GM18507 (cell line): ENCODE measurements at places on chromosomes 5 and 9.

DNA sequence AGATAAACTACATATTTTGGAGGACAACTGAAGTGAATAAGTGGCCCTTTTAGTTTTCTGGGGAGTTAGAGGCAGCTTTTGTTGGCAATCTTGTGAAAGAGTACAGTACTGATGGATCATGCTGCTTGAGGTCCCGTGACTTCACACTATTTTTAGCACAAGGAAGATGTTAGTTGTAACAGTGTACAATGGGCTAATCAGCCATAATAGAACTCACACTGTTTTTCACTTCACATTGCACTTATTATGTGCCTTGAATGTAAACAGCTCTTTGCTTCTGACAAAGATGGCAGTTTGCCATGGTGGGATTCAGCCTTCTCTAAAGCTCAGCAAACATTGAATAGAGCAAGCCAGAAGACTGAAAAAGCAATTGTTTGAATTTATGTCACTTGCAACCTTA is 176.7 kb upstream of the ZNF608 start:
- DNase-seq: no peak

GRCh38 chr5:176296-176823 is 14.9 kb upstream of the LRRC14B start:
- no peak for DNase-seq

GRCh38 chr9:79300068-79300467 is 271.7 kb upstream of the TLE4 start:
- no peak for DNase-seq

DNA sequence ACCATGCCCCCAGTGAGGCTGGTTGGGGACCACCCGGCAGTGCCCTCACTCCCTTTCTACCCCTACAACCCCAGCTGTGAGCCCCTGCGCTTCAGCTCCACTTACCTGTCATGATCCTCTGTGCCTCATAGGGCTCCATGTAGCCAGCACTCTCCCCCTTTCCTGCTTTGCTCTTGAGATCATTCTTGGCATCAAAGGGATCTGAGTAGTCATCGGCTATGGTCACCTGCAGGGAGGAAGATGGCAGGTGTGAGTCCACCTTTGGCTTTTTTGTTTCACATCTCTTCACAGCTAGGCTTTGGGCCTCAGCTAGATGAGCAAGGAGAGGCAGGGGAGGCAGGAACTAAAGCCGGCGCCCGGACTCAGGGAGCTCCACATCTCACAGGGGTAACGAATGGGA is 53.1 kb downstream of the SHB start:
- DNase-seq: no peak

- DNase-seq: no peak
Observed at GRCh38 chr5:129438322-129438721, 21.8 kb upstream of the ADAMTS19 start.

DNA sequence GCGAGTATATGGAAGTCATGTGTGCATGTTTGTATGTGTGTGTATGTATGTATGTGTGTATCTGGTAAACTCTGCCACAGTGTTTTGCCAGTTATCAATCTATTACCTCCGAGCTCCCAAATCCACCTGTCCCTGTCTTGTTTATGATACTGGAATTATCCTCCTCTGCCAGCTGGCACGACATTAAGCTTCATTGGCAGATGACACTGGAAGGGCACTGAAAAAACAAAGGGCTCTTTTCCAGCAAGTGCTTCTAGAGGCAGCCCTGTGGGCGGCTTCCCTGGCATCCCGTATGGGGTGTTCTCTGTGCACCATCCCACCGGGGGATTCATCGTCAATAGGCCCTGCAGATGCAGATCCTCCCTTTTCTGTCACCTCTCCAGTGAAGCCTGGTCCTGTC is 221.5 kb downstream of the MSX2 start:
- no peak for DNase-seq

DNA sequence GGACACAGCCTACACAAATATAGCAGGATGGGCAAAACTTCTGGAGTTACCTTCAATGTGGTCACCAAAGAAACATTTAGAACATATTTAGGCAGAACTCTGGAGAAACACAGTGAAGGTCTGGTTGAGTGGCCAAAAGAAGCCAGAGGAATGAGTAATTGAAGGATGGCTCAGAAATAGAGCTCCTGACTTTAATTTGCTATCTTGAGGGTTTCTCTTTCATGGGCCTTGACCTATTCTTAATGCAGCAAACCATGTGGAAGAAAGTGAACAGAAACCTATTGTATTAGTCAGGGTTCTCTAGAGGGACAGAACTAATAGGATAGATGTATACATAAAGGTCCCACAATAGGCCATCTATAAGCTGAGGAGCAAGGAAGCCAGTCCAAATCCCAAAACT is 650.5 kb downstream of the ACTL7B start:
- DNase-seq: no peak

GRCh38 chr9:109536859-109537258 is 38.8 kb upstream of the PTPN3 start:
- DNase-seq: no peak

GRCh38 chr9:96299823-96300222 is 2.2 kb downstream of the HSD17B3 start:
- no peak for DNase-seq

- DNase-seq: no peak
Observed at GRCh38 chr9:114017741-114018715, 60.1 kb downstream of the AMBP start.

GRCh38 chr9:87594194-87594593 is 96.5 kb downstream of the DAPK1 start:
- no peak for DNase-seq

GRCh38 chr9:21967169-21967568 is 27.0 kb downstream of the CDKN2A start:
- DNase-seq: no peak

- DNase-seq: no peak
Observed at GRCh38 chr9:135716045-135716444, 14.1 kb downstream of the KCNT1 start.

DNA sequence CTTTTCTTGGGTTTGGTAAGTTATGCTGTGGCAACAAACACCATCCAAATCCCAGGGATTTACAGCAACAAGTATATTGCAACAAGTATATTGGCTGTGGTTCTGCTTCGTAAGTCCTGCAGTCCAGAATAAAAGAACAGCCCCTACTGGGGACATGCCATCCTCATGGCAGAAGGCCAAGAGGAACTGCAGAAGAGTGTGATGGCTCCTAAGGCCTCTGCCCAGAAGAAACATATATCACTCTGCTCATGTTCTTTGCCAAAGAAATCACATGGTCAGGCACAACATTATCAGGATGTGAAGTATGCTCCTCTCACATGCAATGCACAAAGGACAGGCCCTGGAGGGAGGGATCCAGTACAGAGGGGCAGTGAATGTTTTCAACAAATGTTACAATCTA is 159.6 kb upstream of the TAS2R1 start:
- DNase-seq: no peak

GRCh38 chr5:74303578-74303977 is 336.9 kb downstream of the ENC1 start:
- no peak for DNase-seq

DNA sequence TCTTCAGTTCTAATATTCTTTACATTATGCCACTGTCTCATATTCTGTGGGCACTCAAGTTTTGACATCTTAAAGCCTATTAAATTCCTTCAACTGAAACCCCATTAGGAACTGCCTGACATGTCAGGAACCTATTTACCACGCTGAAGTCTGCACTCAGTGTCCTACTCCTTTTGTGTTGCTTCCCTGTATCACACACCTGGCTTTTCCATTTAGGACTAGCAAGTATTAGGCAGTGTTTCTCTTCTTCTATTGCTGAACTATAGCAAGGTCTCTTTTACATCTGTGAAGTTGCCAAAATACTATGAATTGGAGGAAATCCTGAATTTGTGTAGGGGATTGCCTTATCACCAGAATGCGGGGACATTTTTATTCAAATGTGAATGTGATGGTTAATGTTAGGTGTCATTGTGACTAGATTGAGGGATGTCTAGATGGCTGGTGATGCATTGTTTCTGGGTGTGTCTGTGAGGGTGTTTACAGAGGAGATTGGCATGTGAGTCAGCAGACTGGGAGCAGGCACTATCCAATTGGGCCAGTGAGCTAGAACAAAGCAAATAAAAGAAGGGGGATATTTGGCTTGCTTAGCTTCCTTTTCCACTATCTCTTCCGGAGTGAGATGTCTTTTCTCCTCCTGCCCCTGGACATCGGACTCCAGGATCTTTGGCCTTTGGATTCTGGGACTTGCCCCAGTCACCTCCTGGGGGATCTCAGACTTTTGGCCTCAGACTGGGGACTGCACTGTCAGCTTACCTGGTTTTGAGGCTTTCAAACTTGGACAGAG is 21.2 kb upstream of the VCAN start:
- no peak for DNase-seq

DNA sequence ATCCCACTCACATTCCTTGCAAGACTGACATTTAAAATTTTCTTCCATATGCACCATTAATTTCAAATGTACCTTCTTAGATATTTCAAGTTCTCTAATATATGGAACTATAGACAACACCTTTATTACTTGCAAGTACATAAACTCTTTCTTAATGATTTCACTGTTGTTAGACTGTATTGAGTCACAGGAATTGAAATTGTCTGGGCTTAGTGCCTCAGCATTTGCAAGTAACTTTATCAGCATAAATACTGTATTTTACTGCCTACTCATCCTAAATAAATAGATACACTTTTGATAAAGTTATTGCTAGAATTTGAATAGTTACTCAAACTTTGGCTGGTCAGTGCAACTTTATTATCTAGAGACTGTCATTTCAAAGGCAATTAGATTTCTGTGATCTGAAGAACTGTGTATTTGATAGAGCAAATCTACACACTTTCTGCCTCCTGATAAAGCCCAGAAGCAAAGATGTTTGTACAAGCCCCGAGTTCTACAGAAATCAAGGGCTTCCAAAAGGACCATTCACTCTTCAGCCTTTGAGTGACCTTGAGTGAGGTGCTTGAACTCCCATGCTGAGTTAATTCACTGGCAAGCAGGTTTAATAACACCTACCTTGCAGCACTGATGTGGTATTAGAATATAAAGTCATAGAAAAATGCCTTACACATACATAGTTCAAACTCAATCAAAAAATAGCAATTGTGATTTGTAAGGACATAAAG is 91.6 kb downstream of the COX7C start:
- no peak for DNase-seq

- DNase-seq: no peak
Observed at GRCh38 chr9:4862506-4863250, 69.9 kb downstream of the RCL1 start.

- DNase-seq: no peak
Observed at GRCh38 chr5:59586841-59587240, 306.7 kb downstream of the PDE4D start.

DNA sequence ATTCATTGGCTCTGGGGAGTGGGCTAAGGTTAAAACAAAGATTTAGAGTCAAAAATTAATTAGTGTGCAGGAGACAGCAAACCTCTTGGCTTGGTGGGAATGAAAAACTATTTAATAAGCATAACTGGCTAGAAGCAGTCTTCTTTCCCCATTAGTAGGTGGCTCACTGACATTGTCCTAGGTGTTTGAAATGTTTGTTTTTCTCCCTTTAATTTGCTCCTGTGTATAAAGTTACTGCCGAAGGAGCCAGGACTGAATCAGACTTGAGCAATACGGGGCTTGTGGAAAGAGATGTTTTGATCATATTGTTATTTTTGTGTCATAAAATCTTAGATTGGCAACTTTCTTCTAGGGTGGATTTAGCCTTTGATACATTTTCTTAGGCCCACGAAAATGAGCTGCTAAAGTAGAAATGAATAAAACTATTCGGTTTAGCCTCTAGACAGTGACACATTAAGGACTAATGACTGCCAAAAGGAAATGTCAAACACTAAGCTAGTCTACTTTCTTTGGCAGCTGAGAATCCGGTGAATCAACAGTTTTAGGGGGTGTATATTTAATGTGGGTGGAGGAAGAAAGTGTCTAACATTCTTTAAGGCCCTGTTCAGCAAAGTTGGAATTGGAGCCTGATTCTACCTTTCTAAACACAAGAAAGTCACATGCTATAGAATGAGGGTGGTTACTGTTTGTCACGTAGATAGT is 30.2 kb downstream of the LRRTM2 start:
- DNase-seq: no peak

DNA sequence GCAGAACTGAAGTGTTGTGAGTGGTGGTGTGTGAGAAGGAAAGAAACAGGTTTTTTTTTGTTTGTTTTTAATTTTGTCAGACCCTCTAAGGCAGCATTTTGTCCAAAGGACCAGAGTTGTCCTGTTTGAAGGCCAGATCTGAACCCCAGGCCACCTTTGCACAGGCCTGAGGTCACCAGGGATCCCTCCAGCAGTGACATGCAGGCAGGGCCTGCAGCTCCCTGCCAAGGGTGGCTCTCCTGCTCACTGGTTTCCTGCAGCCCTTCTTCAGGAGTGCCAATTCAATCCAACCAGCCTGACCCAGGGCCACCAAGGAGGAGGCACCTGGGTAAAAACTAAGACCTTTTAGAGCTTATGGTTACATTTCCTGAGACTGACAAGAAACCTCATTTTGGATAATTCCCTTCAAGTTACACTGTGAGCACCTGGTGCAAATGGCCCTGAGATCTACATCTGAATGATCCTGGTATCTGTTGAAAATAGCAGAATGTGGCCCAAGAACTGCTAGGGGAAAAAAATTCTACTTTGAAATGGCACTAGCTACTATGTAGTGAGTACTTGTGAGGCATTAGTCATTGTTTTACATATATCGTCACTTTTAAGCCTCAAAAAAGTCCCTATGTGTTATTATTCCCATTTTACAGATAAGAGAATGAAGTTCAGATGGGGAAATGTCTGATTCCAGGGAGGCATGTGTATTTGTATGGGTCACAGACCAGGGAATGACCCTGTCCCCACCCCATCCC is 33.5 kb upstream of the SMU1 start:
- DNase-seq: no peak

DNA sequence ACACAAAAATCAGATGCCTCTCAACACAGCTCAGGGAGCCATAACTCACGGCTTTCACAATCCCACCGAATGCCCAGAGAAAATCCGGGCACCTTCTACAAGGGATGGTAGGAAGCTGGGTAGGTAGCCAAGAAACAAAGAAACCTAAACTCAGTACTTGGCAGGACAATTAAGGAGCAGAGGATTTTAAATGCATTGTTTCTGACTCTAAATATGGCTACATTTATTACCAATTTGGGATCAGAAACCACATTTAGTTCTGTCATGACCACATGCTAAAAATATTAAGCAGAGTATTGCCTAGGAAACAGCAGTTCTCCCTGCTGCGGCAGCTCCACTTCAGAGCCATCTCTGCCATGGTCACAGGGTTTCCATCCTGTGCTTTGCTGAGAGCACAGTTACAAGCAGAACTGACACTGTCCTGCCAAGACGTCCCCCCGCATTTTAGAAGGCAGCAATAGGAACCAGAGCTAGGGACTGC is 57.5 kb downstream of the SIL1 start:
- no peak for DNase-seq

GRCh38 chr9:112086627-112087026 is 88.5 kb downstream of the SUSD1 start:
- no peak for DNase-seq

GRCh38 chr9:71465392-71465791 is 302.9 kb downstream of the CEMIP2 start:
- no peak for DNase-seq

- DNase-seq: no peak
Observed at GRCh38 chr5:110475529-110475928, 250.9 kb downstream of the TMEM232 start.

GRCh38 chr9:15211815-15212495 is 95.1 kb downstream of the TTC39B start:
- DNase-seq: no peak

GRCh38 chr5:149387081-149387631 is 8.1 kb upstream of the IL17B start:
- DNase-seq: no peak
